ENCODE measurements at places on chromosomes 5 and 9.

GRCh38 chr5:22754155-22754554 is 99.0 kb downstream of the CDH12 start:
- no peak for DNase-seq

DNA sequence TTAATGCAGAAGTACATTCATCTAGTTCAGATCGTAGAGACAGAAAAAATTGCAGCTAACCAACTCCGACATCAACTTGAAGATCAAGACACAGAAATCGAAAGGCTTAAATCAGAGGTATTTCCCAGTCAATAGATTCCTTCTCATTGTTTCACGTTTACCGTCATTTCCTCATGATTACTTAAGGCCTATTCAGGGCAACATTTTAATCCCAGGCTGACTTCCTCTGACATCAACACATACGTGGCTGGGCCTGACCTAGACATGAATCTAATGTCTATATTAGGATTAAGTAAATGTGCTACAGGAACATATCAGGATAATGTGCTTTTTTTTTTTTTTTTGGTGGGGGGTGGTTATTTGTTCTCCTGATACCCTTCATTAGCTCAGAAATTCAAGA is 107.9 kb downstream of the RASGRF2 start:
- DNase-seq, result no peak

- no peak for DNase-seq
Observed at GRCh38 chr9:128062846-128063831, 4.0 kb downstream of the NAIF1 start.

DNA sequence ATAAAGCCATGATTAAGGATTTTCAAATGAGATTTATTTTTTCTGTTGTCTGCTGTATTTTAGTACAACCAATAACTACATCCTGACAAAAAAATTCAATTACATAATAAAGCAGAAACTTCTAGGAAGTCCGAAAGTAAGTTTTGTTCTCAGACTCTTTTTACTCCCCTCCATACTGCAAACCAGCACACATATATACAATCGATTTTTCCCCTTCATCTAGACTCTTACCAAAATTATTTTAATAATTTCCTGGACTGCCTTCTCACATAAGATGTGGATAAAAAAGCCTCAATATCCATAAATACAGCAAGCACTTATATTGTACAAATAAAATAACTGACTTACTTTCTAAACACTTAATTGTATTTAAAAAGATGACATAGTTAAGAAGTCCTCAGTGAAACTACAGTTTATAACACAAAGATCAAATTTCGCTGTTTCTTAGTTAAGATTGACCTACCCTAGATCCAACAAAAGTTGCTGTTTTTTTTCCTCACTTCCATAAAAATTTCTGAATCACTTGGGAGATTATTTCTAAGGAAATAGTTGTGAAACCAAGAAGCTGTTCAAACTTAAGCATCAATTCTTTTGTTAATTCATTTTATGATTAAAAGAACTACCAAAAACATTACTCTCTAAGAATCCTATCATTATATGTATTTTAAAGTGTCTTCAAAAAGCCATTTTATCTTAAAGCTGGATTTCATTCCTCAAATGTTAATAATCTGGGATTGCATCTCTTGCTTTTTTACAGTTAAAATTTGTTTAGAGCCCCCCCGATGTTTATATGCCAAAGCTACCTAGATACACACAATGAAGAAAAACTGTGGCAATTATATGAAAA is 74.7 kb upstream of the IFNE start:
- no peak for DNase-seq

DNA sequence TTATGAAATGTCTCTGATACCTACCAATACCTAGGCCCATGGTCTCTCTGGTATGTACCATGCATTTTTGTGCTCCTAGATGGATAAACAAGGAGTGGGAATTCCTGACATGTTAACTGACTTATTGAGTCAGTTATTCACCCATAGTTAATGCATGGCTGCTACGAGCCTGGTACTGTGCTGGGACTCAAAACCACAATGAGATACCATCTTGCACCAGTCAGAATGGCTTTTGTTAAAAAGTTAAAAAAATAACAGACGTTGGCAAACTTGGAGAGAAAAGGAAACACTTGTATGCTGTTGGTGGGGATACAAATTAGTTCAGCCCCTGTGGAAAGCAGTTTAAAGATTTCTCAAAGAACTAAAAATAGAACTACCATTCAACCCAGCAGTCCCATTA is 293.8 kb downstream of the OSTF1 start:
- no peak for DNase-seq
